ENCODE measurements at places on chromosomes 3 and 15.

DNA sequence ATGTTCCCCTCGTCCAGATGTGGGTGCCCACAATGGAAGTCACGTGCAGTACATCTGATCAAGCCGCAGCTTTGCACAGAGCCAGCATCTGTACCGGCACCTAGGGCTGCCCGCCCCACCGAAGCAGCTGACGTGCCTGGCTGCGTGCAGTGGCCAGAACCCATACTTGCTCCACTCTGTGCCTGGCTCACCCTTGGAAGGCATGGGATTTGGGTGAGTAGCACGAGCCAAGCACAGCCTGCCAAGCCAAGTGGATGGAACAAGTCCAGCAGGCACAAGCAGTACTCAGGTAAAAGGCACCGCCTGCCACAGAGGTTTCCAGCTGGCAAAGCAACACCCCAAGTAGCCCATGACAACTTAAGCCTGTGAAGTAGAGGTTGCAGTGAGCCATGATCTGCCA lies 261.3 kb downstream of the TBC1D5 start:
- no peak for DNase-seq

GRCh38 chr3:17638356-17638755 lies 104.1 kb downstream of the TBC1D5 start:
- no peak for DNase-seq

DNA sequence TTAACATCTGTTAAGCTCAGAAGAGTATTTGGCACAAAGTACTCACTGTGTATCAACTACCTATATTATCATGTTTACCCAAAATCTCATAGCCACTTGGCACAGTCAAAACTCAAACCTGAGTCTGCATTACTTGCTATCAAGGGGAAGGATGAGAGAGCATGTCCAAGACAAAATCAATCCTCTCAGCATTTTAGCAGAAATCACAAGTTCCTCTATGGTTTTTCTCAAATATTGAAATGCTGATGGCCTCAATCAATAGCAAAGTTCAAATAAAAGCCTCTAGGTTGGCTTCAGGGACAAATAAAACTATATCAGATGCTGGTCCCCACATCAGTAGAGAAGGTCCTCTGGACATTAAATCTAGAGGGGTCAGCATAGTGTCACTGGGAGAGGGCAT lies 14.3 kb downstream of the TBC1D2B start:
- DNase-seq, result no peak

GRCh38 chr3:9809239-9809614 lies 835 bp upstream of the TTLL3 start:
- no peak for DNase-seq

DNA sequence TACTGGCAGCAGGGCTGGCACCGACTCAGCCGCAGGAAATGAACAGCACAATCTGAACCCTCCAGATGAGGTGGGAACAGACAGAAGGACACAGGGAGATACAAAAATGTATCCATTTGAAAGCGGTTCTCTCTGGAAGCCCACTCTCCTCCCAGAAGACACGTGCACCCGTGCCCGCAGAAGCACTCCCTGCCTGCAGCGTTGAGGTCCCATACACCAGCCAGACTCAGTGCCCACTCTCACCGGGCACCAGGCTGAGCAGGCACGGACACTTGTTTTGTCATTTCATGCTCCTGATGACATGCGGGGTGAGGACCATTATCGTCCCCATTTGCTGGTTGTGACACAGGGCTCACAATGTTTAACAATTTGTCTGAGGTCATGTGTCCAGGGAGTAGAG lies 297.4 kb upstream of the TLE3 start:
- no peak for DNase-seq

GRCh38 chr15:31325595-31326155 lies 960 bp upstream of the KLF13 start:
- no peak for DNase-seq

Data from activated CD4-positive, CD25-positive, alpha-beta regulatory T cell treated with anti-CD3 and anti-CD28 coated beads, Interleukin-2, amount 50 U/mL, for 16 hours (primary cell).